ENCODE measurements at places on chromosomes 5 and 9. TPM values are rescaled to one million over a fixed set of nuclear protein-coding genes. Genes with fewer than 3 reads are reported as not detected.

The IZUMO3 gene
- not detected for total RNA-seq

The C8G gene
- total RNA-seq = 3.6 TPM

The CEMIP2 gene
- total RNA-seq = 55.9 TPM

The SMIM32 gene
- total RNA-seq = not detected

The PRLR gene
- not detected for total RNA-seq

The PHYHD1 gene
- total RNA-seq = 1.4 TPM

The WDR38 gene
- total RNA-seq = not detected

The TAF1L gene
- 0.06 TPM for total RNA-seq

The AJM1 gene
- 6.7 TPM for total RNA-seq

The IFNK gene
- total RNA-seq = not detected

The CCDC180 gene
- total RNA-seq = 5.8 TPM

The PCDHGA2 gene
- 0.08 TPM for total RNA-seq

The CAVIN4 gene
- total RNA-seq = not detected

The EQTN gene
- not detected for total RNA-seq

The EXD3 gene
- 23.4 TPM for total RNA-seq

The CARD9 gene
- 0.61 TPM for total RNA-seq

The UAP1L1 gene
- 44.1 TPM for total RNA-seq

The PAXX gene
- total RNA-seq = 97.2 TPM

The EFCAB9 gene
- total RNA-seq = not detected

The TMEM174 gene
- total RNA-seq = not detected

The SHISAL2B gene
- total RNA-seq = not detected

The FGF10 gene
- not detected for total RNA-seq

The TMEM252 gene
- not detected for total RNA-seq

The TMC1 gene
- total RNA-seq = not detected

The SPINK7 gene
- not detected for total RNA-seq

The SMIM33 gene
- 0.34 TPM for total RNA-seq

The F12 gene
- 2.2 TPM for total RNA-seq

The MEGF10 gene
- total RNA-seq = not detected

The SKP2 gene
- total RNA-seq = 40.8 TPM

The MVB12B gene
- 34.1 TPM for total RNA-seq

The ERP44 gene
- 14.4 TPM for total RNA-seq

The PRRX2 gene
- not detected for total RNA-seq

The TXNDC8 gene
- total RNA-seq = not detected

The SELENOP gene
- 1.1 TPM for total RNA-seq

The PCDH12 gene
- 0.09 TPM for total RNA-seq

The CCL21 gene
- total RNA-seq = not detected

The MAMDC2 gene
- 0.08 TPM for total RNA-seq

The FOXI1 gene
- not detected for total RNA-seq

The SOHLH1 gene
- total RNA-seq = not detected

The GRXCR2 gene
- not detected for total RNA-seq

The PCDHA9 gene
- not detected for total RNA-seq

The PTGS1 gene
- total RNA-seq = 1.6 TPM

The SPEF2 gene
- 13.7 TPM for total RNA-seq

The HAVCR2 gene
- total RNA-seq = 76.9 TPM

The DOCK2 gene
- 275 TPM for total RNA-seq

The PALM2AKAP2 gene
- not detected for total RNA-seq

The PCA3 gene
- not detected for total RNA-seq

The TMEM215 gene
- total RNA-seq = not detected

The MCTP1 gene
- total RNA-seq = 1.6 TPM

The ZDHHC11B gene
- total RNA-seq = 2.0 TPM

Data from activated naive CD8-positive, alpha-beta T cell treated with anti-CD3 and anti-CD28 coated beads, Interleukin-2, amount 10 ng/mL, durations not matched to agents 7 days and 5 days (primary cell).